ENCODE measurements at places on chromosomes 5 and 9. TPM values are rescaled to one million over a fixed set of nuclear protein-coding genes. Genes with fewer than 3 reads are reported as not detected.

DNA sequence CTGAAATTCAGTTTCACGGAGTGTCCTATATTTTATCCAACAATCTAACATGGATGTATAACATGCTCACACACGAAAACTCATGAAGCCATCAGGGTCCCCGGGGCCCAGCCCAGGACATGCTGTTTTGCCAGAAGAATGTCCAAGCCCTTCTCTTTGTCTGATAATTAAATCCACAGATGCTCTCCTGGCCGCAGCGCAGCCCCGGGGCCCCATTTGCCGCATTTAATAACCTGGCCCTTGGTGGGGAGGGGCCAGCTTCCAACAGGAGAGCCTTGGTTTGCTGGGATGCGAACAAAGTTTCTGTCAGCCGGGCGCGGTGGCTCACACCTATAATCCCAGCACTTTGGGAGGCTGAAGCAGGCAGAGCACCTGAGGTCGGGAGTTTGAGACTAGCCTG lies 30.0 kb downstream of the PLPP7 start:
- no peak overlapping the region for H3K4me3 ChIP-seq
- no peak for DNase-seq
- H3K36me3 ChIP-seq, result no peaks in the 10 kb centered on the region
- H3K4me1 ChIP-seq, result no peaks in the 10 kb centered on the region

GRCh38 chr9:99595796-99596195 lies 225.9 kb upstream of the NR4A3 start:
- no peaks in the 10 kb centered on the region for H3K4me1 ChIP-seq
- DNase-seq, result no peak
- H3K4me3 ChIP-seq, result no peak overlapping the region
- H3K27me3 ChIP-seq, result no peaks in the 10 kb centered on the region
- H3K36me3 ChIP-seq, result no peaks in the 10 kb centered on the region

DNA sequence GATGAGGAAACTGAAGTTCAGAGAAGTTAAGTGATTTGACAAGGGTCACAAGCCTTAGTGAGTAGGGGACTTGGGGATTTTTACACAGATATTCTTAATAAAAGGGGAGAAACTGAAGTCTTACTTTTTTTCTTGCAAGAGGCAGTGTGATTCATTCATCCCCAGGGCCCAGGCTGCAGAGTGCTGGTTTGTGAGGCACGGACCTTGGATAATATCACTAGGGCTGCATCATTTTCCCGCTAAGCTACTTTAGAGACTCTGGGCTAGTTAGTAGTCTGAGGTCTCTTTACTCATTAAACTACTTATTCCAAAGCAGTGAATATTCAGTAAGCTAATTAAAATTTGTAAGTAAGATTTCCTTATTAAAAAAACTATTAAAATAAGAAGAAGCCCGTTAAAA lies 195.0 kb downstream of the PBX3 start:
- no peaks in the 10 kb centered on the region for H3K4me1 ChIP-seq
- H3K27ac ChIP-seq, result no peak overlapping the region

DNA sequence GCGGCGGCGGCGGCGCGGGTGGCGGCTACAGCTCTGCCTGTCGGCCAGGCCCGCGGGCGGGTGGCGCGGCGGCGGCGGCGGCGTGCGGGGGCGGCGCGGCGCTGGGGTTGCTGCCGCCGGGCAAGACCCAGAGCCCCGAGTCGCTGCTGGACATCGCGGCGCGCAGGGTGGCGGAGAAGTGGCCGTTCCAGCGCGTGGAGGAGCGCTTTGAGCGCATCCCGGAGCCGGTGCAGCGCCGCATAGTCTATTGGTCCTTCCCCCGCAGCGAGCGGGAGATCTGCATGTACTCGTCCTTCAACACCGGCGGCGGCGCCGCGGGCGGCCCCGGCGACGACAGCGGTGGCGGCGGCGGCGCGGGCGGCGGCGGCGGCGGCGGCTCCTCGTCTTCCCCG lies 296 bp downstream of the ZSWIM6 start:
- peaks cover 31% of the 10 kb centered on the region for H3K4me1 ChIP-seq
- H3K27ac ChIP-seq, result no peak overlapping the region
- peak; percentile 79 for DNase-seq
- H3K36me3 ChIP-seq, result no peaks in the 10 kb centered on the region

DNA sequence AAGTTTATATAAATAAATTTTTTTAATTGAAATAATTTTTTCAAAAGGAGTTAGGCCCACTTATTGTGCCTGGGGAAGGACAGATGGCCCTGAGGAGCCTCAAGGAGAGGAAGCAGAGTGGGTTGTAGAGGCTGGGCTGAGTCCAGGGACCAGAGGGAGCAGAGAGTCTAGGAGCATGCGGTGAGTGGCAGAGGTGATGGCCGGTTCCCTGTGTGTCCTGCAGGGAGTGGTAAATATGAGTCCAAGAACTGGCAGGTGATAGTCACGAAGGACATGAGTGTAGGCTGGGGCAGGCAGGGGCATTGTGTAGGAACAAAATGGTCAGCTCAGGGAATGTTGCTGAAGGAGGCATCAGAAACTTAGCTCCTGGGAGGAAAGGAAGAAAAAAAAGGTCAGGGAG lies 8.3 kb upstream of the BTNL9 start:
- no peaks in the 10 kb centered on the region for H3K36me3 ChIP-seq
- H3K27ac ChIP-seq, result no peak overlapping the region
- no peak for DNase-seq
- H3K4me1 ChIP-seq, result peaks cover 7% of the 10 kb centered on the region

The C9orf153 gene
- not detected for total RNA-seq

GRCh38 chr5:176837707-176838115 lies 27.4 kb downstream of the UNC5A start:
- H3K4me1 ChIP-seq, result peaks cover 27% of the 10 kb centered on the region
- H3K4me3 ChIP-seq, result no peak overlapping the region
- H3K27ac ChIP-seq, result no peak overlapping the region
- peak; percentile 99 for DNase-seq

The RPL37 gene
- total RNA-seq, result 96.9 TPM

The CCNO gene
- 0.93 TPM for total RNA-seq

The SOHLH1 gene
- not detected for total RNA-seq

The GPX8 gene
- total RNA-seq, result 132 TPM

GRCh38 chr9:107784235-107784958 lies 294.8 kb upstream of the KLF4 start:
- H3K27me3 ChIP-seq, result no peaks in the 10 kb centered on the region

DNA sequence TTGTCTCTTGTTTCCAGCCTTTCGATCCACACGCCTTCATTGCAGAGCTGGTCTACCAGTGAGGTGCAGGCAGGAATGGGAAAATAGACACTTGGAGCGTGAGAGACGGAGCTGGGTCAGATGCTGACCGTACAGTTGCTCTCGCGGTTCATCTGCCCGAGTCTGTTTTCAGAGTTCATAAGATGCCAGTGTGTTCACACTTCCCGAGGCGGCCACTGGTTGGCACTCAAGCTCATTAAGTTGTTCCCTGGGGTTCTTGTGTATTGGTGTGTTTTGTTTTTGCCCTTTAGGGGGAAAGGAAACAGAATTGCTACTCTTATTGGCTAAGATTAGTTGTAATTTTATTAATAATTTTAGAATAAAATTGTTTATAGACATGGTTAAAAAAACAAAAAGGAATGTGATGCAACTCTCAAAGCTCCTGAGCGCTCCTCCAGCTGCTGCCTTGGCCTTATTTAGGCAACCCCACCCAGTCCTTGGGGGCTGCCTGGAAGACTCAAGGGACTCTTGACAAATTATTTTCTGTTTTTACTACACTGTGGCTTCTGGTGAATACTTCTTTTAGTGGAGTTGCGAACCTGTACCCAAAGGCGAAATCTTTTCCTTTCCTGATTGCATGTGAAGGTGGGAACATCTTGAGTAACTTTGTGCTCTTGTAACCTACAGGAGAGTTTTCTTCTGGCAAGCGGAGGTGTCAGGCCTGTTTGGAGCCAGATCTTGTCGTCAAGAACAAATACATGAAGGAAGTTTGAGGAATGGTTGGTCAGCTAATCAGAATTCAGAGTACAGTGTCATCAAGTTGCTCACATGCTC lies 146.1 kb downstream of the MAST4 start:
- H3K4me3 ChIP-seq, result no peak overlapping the region
- no peaks in the 10 kb centered on the region for H3K4me1 ChIP-seq
- no peaks in the 10 kb centered on the region for H3K36me3 ChIP-seq
- no peak overlapping the region for H3K27ac ChIP-seq

The PPWD1 gene
- 89.9 TPM for total RNA-seq

- H3K4me3 ChIP-seq, result no peak overlapping the region
- peaks cover 7% of the 10 kb centered on the region for H3K4me1 ChIP-seq
- H3K27ac ChIP-seq, result no peak overlapping the region
- H3K27me3 ChIP-seq, result no peaks in the 10 kb centered on the region
Measured at GRCh38 chr5:9473624-9474023, 72.3 kb downstream of the SEMA5A start.

The CARD9 gene
- not detected for total RNA-seq

GRCh38 chr5:140258016-140258415 lies 44.9 kb downstream of the PFDN1 start:
- no peaks in the 10 kb centered on the region for H3K27me3 ChIP-seq
- no peak overlapping the region for H3K27ac ChIP-seq
- no peaks in the 10 kb centered on the region for H3K4me1 ChIP-seq
- H3K36me3 ChIP-seq, result no peaks in the 10 kb centered on the region

DNA sequence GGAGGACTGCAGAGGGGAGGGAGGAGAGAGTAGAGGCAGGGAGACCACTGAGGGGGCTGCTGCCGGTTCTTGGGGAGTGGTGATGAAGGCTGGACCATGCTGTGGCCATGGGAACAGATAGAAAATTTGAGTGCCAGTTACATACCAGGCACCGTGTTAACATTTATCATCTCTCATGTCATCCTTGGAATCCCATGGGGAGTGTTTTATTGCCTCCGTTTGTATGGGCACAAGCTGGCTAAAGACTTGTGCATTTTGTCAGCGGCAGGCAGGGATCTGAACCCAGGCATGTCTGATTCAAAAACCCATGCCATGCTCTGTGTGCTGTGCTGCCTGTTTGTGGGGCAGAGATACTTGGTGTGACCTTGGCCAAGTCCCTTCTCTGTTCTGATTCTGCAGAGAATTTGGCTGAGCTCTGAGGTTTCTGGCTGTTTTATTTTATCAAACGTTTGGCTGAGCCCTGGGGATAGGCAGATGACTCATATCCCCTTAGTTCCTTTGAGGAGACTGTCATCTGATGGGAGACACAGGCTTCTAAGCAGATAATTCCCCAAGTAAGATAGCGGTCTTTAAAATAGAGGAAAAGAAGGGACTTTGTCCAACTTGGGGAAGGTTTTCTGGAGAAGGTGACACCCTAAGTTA lies 22.2 kb downstream of the COL27A1 start:
- H3K36me3 ChIP-seq, result no peaks in the 10 kb centered on the region
- no peak for DNase-seq
- H3K27me3 ChIP-seq, result no peaks in the 10 kb centered on the region
- H3K27ac ChIP-seq, result no peak overlapping the region
- no peak overlapping the region for H3K4me3 ChIP-seq

- H3K27ac ChIP-seq, result no peak overlapping the region
- H3K27me3 ChIP-seq, result no peaks in the 10 kb centered on the region
- H3K4me3 ChIP-seq, result no peak overlapping the region
- no peak for DNase-seq
Measured at GRCh38 chr5:173515526-173515925, 100.9 kb downstream of the BOD1 start.

DNA sequence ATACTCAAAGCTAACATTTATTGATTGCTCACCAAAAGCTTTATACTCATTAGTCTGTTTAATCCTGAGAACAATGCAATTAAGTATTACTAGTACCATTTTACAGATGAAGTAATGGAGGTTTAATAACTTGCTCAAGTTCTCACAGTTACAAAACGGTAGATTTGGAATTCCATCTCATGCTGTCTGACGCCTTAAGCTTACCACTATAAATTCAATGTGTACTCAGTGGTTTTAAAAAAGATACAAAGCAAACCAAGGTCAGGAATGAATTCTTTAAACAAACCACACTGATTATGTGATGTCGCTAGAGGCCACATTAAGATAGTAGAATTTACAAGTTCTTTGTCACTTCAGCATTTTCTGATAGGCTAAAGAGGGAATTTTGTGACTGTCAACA lies 1.2 kb upstream of the C5orf63 start:
- no peak overlapping the region for H3K4me3 ChIP-seq
- no peak overlapping the region for H3K27ac ChIP-seq
- no peak for DNase-seq
- no peaks in the 10 kb centered on the region for H3K27me3 ChIP-seq
- H3K36me3 ChIP-seq, result no peaks in the 10 kb centered on the region

GRCh38 chr5:601771-602465 lies 10.2 kb upstream of the CEP72 start:
- no peak overlapping the region for H3K27ac ChIP-seq
- peaks cover 38% of the 10 kb centered on the region for H3K27me3 ChIP-seq
- H3K4me1 ChIP-seq, result no peaks in the 10 kb centered on the region
- DNase-seq, result no peak
- H3K4me3 ChIP-seq, result no peak overlapping the region

DNA sequence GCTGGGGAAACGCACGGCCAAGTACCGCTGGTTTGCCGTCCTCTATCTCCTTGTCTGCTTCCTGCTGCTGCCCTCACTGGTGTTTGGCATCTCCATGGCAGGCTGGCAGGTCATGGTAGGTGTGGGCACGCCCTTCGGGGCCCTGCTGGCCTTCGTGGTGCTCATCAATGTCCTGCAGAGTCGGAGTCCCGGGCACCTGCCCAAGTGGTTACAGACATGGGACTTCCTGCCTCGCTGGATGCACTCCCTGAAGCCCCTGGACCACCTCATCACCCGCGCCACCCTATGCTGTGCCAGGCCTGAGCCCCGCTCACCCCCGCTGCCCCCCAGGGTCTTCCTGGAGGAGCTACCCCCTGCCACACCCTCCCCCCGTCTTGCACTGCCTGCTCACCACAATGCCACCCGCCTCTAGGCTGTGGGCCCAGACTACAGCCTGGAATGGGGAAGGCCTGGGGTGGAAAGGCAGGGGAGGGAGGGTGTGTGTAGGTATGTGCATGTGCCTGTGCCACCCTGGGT lies 2.5 kb downstream of the PFN3 start:
- no peak overlapping the region for H3K4me3 ChIP-seq
- no peak overlapping the region for H3K27ac ChIP-seq
- H3K36me3 ChIP-seq, result no peaks in the 10 kb centered on the region
- no peak for DNase-seq
- H3K4me1 ChIP-seq, result peaks cover 4% of the 10 kb centered on the region

DNA sequence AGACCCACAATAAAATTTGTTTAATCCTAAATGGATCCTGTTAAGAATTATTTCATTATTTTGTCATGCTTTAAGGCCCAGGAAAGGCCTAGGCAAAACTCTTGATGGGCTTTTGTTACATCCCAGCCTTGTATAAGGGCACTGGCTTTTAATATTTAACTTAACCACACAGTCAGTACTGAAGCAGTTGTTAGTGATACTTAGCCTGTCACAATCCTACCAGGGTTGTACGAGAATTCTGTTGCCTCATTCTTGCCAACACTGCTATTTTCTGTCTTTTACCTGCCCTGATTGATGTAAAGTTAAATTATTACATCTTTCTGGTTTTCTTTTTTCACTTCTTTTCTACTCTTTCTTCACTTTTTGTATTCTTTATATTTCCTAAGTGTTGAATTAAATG lies 10.9 kb downstream of the ZNF169 start:
- H3K36me3 ChIP-seq, result peaks cover 4% of the 10 kb centered on the region
- H3K27me3 ChIP-seq, result no peaks in the 10 kb centered on the region
- no peak for DNase-seq
- H3K4me1 ChIP-seq, result no peaks in the 10 kb centered on the region
